ENCODE measurements at places on chromosomes 3 and 15. TPM values are rescaled to one million over a fixed set of nuclear protein-coding genes. Genes with fewer than 3 reads are reported as not detected.
A peak's percentile ranks its signal among the peaks of the same experiment; 100 is the strongest.

DNA sequence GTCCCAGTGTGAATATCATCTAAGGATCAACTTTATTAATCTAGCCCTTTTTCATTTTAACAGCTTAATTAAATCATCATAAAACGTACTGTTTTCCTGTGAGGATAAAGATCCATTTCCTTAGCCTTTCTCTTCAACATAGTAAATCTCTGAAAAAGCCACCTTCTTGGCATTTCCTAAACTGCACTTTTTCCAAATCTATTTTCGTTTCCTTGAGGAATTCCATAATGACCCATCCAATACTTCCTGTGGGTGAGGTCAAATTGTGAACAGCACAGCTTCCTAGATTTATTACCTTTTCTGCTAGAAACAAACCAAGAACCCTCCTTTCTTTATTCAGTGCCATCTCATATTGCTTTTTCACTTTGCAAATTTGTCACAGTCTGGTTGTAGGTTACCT is 129.4 kb upstream of the CNTN4 start:
- no peak overlapping the region for H3K4me3 ChIP-seq
- no peak overlapping the region for H3K27ac ChIP-seq
- no peaks in the 10 kb centered on the region for H3K4me1 ChIP-seq
- DNase-seq: no peak
- no peaks in the 10 kb centered on the region for H3K27me3 ChIP-seq
- H3K36me3 ChIP-seq: no peaks in the 10 kb centered on the region

- peaks cover 19% of the 10 kb centered on the region for H3K4me1 ChIP-seq
- DNase-seq: no peak
- H3K4me3 ChIP-seq: no peak overlapping the region
- H3K36me3 ChIP-seq: no peaks in the 10 kb centered on the region
Observed at GRCh38 chr3:29887451-29887850, 606.6 kb downstream of the RBMS3 start.

- no peak for DNase-seq
- no peaks in the 10 kb centered on the region for H3K36me3 ChIP-seq
- no peaks in the 10 kb centered on the region for H3K4me1 ChIP-seq
- H3K27me3 ChIP-seq: no peaks in the 10 kb centered on the region
- no peak overlapping the region for H3K4me3 ChIP-seq
Observed at GRCh38 chr3:105622169-105622568, 246.6 kb downstream of the CBLB start.

GRCh38 chr15:69222002-69222474 is 61.6 kb downstream of the GLCE start:
- H3K27me3 ChIP-seq: no peaks in the 10 kb centered on the region
- H3K4me3 ChIP-seq: no peak overlapping the region
- H3K27ac ChIP-seq: no peak overlapping the region
- H3K4me1 ChIP-seq: no peaks in the 10 kb centered on the region

- DNase-seq: no peak
- no peaks in the 10 kb centered on the region for H3K27me3 ChIP-seq
- H3K36me3 ChIP-seq: no peaks in the 10 kb centered on the region
Observed at GRCh38 chr3:76789237-76789636, 250.7 kb upstream of the ROBO2 start.

DNA sequence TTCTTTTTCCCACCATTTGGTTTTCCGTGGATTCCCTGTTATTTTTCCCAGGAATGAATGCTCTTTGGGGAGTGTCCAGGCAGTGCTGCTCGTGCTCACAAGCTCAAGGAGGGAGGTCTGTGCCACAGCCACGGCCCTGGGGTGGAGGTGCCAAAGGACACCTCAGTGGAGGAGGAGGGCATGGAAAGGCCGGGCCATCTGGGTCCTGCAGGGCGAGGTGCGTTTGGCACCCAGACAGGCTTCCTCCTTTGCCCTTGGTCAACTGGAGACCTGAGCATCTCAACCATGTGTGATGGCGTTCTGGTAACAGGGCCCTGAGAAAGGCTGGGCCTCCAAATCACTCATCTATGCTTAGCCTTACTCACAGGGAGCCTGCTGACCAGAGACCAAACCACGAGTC is 25.4 kb downstream of the KY start:
- no peaks in the 10 kb centered on the region for H3K36me3 ChIP-seq
- no peak for DNase-seq
- H3K4me3 ChIP-seq: no peak overlapping the region
- H3K27me3 ChIP-seq: no peaks in the 10 kb centered on the region

DNA sequence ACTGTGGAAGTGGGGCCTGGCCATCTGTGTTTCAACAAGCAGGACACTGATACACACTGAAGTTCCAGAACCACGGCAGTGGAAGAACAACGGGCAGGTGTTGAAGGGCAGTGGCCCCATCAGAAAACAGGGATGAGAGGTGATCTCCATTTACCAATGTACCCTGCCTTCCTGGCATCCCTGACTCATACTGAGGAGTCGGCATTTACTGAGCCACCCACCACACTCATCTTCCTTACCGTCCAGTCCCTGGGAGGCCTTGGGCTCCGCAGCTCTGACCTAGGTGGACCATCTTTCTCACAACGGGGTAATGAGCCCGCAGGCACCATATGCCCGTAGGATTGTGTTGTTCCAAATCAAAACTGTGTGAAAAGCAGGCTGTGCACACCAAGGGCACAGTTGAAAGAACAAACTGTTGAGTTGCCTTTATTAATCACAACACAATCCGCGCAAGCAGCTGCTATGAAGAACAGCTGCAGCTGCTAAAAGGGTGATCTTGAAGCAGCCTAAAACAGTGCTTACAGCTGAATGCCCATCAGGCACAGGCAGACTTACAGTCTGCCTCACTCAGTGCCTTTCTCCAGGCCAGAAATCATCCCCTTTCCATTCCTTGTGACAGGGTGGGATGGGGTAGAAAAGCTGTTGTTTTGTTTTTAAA is 12.9 kb downstream of the MB21D2 start:
- H3K4me1 ChIP-seq: peaks cover 26% of the 10 kb centered on the region
- H3K27me3 ChIP-seq: no peaks in the 10 kb centered on the region
- H3K36me3 ChIP-seq: peaks cover 3% of the 10 kb centered on the region
- no peak overlapping the region for H3K27ac ChIP-seq
- DNase-seq: no peak

DNA sequence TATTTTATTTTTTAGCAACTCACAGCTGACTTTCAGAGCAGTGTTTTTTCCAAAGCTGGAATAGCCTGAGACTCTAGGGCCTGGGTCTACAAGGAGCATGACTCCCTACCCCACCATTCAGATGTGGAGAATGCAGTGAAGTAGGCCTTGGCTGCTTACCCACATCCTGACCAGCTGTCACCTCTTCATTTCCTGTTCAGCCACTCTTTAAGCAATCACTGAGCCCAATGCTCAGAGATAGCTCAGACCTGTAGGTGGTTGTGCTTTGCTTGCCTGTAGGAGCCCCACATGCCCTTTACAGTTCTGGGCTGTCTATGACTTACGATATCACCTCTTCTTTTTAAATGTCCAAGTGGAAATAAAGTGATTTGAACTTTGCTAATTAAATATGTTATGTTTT is 148.1 kb downstream of the NEK11 start:
- H3K36me3 ChIP-seq: no peaks in the 10 kb centered on the region
- no peak overlapping the region for H3K4me3 ChIP-seq
- H3K27me3 ChIP-seq: no peaks in the 10 kb centered on the region
- no peak for DNase-seq
- H3K4me1 ChIP-seq: no peaks in the 10 kb centered on the region

- peaks cover 3% of the 10 kb centered on the region for H3K4me1 ChIP-seq
- H3K4me3 ChIP-seq: no peak overlapping the region
- no peaks in the 10 kb centered on the region for H3K36me3 ChIP-seq
- H3K27ac ChIP-seq: no peak overlapping the region
Observed at GRCh38 chr3:39917065-39917773, 107.8 kb downstream of the MYRIP start.

- H3K27me3 ChIP-seq: no peaks in the 10 kb centered on the region
- no peak overlapping the region for H3K27ac ChIP-seq
- no peaks in the 10 kb centered on the region for H3K4me1 ChIP-seq
Observed at GRCh38 chr3:78818161-78818985, 949.4 kb downstream of the ROBO1 start.

GRCh38 chr3:197117114-197117513 is 87.5 kb upstream of the MELTF start:
- H3K36me3 ChIP-seq: peaks cover 20% of the 10 kb centered on the region
- no peak overlapping the region for H3K4me3 ChIP-seq
- no peaks in the 10 kb centered on the region for H3K4me1 ChIP-seq
- DNase-seq: no peak
- H3K27ac ChIP-seq: peak overlapping the region; percentile 4

GRCh38 chr3:129058441-129059200 is 2.0 kb upstream of the GP9 start:
- peaks cover 5% of the 10 kb centered on the region for H3K27me3 ChIP-seq
- peak; percentile 71 for DNase-seq
- no peaks in the 10 kb centered on the region for H3K36me3 ChIP-seq
- H3K4me3 ChIP-seq: no peak overlapping the region
- no peaks in the 10 kb centered on the region for H3K4me1 ChIP-seq

DNA sequence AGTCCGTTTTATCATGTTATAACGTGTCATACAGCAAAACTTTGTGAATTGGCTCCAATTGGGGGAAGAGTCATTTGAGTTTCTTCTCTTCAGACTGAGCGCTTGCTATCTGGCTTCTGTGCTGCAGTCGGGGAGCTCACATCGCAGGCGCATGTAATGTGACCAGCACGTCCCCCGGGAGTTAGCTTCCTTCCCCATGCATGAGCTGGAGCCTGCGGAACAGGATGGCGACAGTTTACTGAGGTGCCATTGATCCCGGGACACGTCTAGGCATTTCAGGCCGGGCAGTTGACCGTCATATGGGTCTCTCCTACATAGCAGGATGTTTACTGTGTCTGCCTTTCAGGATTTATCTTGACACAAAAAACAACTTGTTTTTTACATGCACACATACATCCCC is 44.8 kb downstream of the CMTM8 start:
- H3K4me1 ChIP-seq: no peaks in the 10 kb centered on the region
- H3K27me3 ChIP-seq: no peaks in the 10 kb centered on the region
- H3K36me3 ChIP-seq: no peaks in the 10 kb centered on the region
- no peak overlapping the region for H3K27ac ChIP-seq
- H3K4me3 ChIP-seq: no peak overlapping the region

DNA sequence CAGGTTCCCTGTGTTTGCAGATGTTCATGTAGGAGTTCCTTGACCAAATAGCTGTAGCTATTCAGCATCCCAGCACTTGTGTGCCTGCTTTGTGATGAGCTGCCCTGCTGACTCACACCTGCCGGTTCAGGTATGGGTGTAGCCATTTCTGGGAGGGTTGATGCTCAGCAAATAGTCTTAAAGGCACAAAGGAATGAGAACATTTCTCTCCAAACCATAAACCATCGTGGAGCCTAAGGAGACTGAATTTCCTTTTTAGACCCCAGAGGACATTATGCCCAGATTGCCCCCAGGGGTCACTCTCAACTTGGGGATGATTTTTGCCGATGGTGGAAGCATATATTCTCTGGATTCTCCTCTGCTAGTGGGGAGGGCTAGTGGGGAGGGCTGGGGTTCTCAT is 80.6 kb downstream of the ADAMTSL3 start:
- no peaks in the 10 kb centered on the region for H3K36me3 ChIP-seq
- H3K27ac ChIP-seq: no peak overlapping the region
- no peak for DNase-seq
- no peak overlapping the region for H3K4me3 ChIP-seq
- peaks cover 3% of the 10 kb centered on the region for H3K4me1 ChIP-seq

DNA sequence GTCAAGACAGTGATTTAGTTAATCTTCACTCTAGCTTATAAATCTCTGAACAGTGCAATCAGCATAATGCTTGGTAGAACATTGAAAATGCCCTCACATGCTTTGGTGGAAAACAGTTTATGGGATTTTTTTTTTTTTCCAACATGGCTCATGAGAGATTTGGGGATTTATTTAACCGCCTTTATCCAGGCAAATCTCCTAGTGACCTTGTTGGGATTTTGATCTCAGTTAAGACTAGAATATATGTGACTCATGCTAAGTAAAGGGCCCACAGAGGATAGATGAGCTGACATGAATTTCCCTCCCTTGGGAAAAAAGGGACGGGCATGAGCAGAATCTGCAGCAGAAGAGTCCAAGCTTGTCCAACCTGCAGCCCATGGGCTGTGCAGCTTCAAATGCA is 18.7 kb downstream of the LRTM1 start:
- H3K4me3 ChIP-seq: no peak overlapping the region
- no peaks in the 10 kb centered on the region for H3K36me3 ChIP-seq
- no peak overlapping the region for H3K27ac ChIP-seq
- H3K27me3 ChIP-seq: no peaks in the 10 kb centered on the region
- no peak for DNase-seq

GRCh38 chr15:22892333-22892732 is 53.9 kb downstream of the NIPA2 start:
- H3K27me3 ChIP-seq: no peaks in the 10 kb centered on the region
- no peak overlapping the region for H3K27ac ChIP-seq
- no peak for DNase-seq
- H3K36me3 ChIP-seq: peaks cover 25% of the 10 kb centered on the region
- H3K4me1 ChIP-seq: peaks cover 12% of the 10 kb centered on the region
- no peak overlapping the region for H3K4me3 ChIP-seq

DNA sequence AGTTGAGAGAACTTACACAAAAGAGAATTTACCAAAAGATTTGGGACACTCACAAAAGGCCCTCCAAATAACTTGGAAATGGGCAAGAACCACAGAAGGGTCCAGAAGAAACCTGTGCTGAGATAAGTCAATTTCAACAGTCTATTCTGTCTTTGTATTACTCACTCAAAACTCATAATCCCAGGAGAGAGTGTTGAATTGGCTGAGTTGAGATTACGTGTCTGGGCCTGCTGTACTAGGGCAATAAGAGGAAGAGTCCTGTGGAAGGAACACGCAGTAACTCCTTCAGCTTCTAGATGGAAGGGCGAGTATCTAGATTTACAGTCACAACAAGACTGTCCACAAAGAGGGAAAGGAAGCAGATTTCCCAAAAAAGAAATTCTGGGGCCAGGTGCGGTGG is 42.5 kb upstream of the DYNC1LI1 start:
- peak; percentile 57 for DNase-seq
- no peak overlapping the region for H3K4me3 ChIP-seq

DNA sequence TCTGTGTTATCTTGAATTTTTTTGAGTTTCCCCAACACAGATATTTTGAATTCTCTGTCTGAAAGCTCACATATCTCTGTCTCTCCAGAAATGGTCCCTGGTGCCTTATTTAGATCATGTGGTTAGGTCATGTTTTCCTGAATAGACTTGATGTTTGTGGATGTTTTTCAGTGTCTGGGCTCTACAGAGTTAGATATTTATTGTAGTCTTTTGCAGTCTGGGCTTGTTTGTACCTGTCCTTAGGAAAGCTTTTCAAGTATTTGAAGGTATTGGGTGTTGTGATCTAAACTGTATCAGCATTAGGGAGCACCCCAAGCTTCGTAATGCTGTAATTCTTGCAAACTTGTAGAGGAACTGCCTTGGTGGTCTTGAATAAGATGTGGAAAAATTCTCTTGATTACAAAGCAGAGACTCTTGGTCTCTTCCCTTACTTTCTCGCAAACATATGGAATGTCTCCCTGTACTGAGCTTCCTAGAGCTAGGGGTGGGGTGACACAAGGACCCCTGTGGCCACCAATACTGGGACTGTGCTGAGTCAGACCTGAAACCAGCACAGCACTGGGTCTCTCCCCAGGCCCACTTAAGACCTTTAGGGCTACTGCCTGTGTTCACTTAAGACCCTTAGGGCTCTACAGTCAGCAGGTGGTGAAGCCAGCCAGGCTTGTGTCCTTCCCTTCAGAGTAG is 26.5 kb downstream of the TM4SF18 start:
- H3K27ac ChIP-seq: no peak overlapping the region
- H3K36me3 ChIP-seq: no peaks in the 10 kb centered on the region
- H3K4me3 ChIP-seq: no peak overlapping the region

GRCh38 chr3:134276086-134276485 is 25.4 kb upstream of the RYK start:
- no peak overlapping the region for H3K4me3 ChIP-seq
- H3K27ac ChIP-seq: no peak overlapping the region
- H3K27me3 ChIP-seq: no peaks in the 10 kb centered on the region
- H3K4me1 ChIP-seq: peaks cover 2% of the 10 kb centered on the region
- DNase-seq: no peak

Gene IL17RE
- 0.29 TPM for total RNA-seq

Gene SAMD7
- not detected for total RNA-seq

Gene SEC11A
- 200 TPM for total RNA-seq

Gene SENP8
- total RNA-seq: 2.4 TPM

Gene DUOX1
- under 0.01 TPM for total RNA-seq

Gene MITF
- total RNA-seq: 11.6 TPM

Measured in osteoblast (primary cell).